ENCODE measurements at places on chromosomes 2 and 18.

- no peak for DNase-seq
- no peak overlapping the region for H3K4me3 ChIP-seq
- no peaks in the 10 kb centered on the region for H3K27me3 ChIP-seq
- no peaks in the 10 kb centered on the region for H3K4me1 ChIP-seq
- no peaks in the 10 kb centered on the region for H3K36me3 ChIP-seq
Observed at GRCh38 chr18:13437034-13437433, 218.5 kb downstream of the LDLRAD4 start.

GRCh38 chr18:48219810-48220499 lies 189.2 kb downstream of the ZBTB7C start:
- no peak overlapping the region for H3K27ac ChIP-seq
- no peak overlapping the region for H3K4me3 ChIP-seq
- DNase-seq = no peak

DNA sequence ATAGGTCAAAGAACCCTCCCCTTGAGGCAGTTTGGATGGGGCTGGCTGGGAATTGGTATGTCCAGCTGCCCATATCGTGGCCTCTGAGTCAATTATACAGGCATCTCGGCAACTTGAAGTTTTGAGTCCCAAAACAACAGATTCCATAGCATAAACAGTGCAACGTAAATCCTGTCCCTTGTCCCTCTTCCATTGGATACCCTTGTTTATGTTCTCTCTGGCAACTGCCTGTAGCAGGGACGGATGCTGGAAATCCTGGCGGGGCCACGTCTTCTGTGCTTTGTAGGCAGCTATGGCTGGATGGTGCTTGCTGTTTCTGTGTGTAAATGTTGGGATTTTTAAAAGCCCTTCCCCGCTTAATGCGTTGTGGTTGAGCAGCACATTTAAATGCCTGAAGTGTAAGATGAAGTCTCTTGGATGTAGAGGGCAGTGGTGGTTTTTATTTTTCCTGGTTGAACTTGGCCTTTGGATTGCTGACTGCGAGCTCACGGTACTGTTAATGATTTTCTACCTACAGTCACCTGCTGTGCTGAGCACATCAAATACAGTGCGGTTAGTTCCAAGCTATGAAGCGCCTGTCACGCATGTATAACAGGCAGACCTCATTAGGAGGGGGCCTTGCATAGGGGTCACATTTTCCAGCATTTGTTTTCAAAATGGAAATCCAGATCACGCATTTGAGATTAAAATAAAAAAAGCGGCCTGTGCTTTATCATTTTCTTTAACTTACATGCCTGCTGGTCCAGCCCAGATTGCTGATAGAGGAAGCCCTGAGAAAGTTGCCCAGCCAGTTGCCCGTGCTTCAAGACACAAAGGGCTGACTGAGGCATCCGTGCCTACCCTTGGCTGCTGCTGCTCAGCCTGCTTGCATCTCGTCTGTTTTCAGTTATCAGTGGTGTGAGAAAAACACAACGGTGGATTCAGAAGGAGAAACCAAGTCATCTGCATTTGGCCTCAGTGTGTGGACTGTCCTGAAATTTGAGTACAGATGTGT lies 84.7 kb downstream of the NEDD4L start:
- H3K27me3 ChIP-seq = no peaks in the 10 kb centered on the region
- H3K27ac ChIP-seq = no peak overlapping the region
- H3K4me3 ChIP-seq = no peak overlapping the region
- no peak for DNase-seq
- H3K36me3 ChIP-seq = no peaks in the 10 kb centered on the region

DNA sequence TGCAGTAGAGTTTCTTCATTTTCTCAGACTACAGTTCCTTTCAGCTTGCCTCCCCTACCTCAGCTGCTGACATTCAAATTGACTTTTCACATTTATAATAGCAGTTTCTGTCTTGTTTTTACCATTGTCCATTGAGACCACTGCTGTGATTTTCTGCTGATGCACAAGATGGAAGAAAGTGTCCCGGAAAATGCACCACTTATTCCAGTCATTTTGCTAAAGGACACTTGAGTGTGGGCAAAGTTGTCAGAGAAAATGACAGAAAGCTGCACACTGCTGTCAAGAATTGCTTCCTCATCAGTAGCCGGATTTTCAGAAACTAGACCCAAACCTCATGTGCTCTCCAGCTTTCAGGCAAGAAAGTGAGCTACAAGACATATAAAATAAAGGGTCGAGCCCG lies 546.2 kb upstream of the SETBP1 start:
- no peak overlapping the region for H3K4me3 ChIP-seq
- no peak for DNase-seq
- H3K27me3 ChIP-seq = no peaks in the 10 kb centered on the region
- H3K27ac ChIP-seq = no peak overlapping the region
- H3K36me3 ChIP-seq = no peaks in the 10 kb centered on the region
- H3K4me1 ChIP-seq = no peaks in the 10 kb centered on the region

DNA sequence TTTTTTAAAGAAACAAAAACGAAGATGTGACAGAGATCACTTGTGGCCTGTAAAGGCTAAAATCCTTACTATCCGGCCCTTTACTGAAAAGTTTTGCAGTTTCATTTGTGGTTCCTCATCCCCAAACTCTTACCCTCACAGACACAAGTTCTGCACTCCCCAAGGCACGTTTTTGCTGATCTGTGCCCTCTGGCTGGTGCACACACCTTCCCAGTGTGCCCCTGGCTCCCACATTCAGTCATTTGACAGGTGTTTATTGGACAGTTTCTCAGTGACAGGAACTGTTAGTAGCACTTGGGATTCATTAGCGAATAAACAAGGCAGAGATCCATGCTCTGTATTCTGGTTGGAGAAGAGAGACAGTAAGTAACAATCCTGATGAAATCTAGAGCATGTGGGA lies 22.8 kb downstream of the ZAP70 start:
- H3K27ac ChIP-seq = no peak overlapping the region
- peaks cover 4% of the 10 kb centered on the region for H3K4me1 ChIP-seq
- DNase-seq = no peak
- no peaks in the 10 kb centered on the region for H3K36me3 ChIP-seq
- no peaks in the 10 kb centered on the region for H3K27me3 ChIP-seq
- H3K4me3 ChIP-seq = no peak overlapping the region

DNA sequence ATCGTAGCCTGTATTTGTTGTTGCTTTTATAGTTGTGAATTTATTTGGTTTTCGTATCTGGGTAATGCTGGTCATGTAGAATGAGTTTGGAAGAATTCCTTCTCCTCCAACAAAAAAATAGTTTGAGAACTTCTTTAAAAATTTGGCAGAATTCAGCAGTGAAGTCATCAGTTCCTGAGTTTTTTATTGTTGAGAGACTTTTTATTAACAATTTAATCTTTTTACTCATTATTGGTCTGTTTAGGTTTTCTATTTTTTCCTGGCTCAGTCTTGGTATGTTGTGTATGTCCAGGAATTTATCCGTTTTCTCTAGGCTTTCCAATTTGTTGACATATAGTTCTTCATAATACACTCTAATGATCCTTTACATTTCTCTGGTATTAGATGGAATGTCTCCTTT lies 1613.3 kb upstream of the PIK3C3 start:
- no peaks in the 10 kb centered on the region for H3K36me3 ChIP-seq
- H3K4me1 ChIP-seq = no peaks in the 10 kb centered on the region
- H3K4me3 ChIP-seq = no peak overlapping the region
- DNase-seq = no peak
- H3K27ac ChIP-seq = no peak overlapping the region

- H3K4me3 ChIP-seq = peak overlapping the region; percentile 35
- DNase-seq = peak; percentile 23
- H3K27me3 ChIP-seq = no peaks in the 10 kb centered on the region
- no peak overlapping the region for H3K27ac ChIP-seq
- H3K36me3 ChIP-seq = no peaks in the 10 kb centered on the region
Observed at GRCh38 chr18:12059334-12060181, 34.1 kb upstream of the ANKRD62 start.

DNA sequence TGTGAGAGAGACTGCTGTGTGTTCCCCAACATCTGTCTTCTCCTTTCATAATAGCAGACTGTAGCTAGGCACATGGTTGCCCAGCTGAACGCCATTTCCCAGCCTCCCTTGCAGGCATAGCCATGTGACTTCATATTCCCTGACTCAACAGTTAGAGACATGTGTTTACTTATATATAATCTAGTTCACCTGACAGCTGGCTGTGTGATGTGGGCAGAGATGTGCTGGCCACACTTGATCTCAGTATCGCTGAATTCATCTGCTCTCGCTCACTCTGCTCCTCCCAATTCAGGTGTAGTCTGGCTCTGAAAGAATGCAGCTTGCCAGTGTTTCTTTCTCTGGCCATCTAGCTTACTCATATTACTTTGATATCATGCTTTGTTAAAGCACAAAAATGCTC lies 52.3 kb upstream of the SEC11C start:
- H3K27ac ChIP-seq = no peak overlapping the region
- no peaks in the 10 kb centered on the region for H3K4me1 ChIP-seq
- no peak overlapping the region for H3K4me3 ChIP-seq
- peaks cover 4% of the 10 kb centered on the region for H3K27me3 ChIP-seq
- DNase-seq = no peak
- H3K36me3 ChIP-seq = no peaks in the 10 kb centered on the region

GRCh38 chr2:2294183-2294690 lies 36.8 kb downstream of the MYT1L start:
- H3K27ac ChIP-seq = no peak overlapping the region
- no peaks in the 10 kb centered on the region for H3K36me3 ChIP-seq
- DNase-seq = no peak
- H3K4me3 ChIP-seq = no peak overlapping the region
- H3K4me1 ChIP-seq = no peaks in the 10 kb centered on the region

DNA sequence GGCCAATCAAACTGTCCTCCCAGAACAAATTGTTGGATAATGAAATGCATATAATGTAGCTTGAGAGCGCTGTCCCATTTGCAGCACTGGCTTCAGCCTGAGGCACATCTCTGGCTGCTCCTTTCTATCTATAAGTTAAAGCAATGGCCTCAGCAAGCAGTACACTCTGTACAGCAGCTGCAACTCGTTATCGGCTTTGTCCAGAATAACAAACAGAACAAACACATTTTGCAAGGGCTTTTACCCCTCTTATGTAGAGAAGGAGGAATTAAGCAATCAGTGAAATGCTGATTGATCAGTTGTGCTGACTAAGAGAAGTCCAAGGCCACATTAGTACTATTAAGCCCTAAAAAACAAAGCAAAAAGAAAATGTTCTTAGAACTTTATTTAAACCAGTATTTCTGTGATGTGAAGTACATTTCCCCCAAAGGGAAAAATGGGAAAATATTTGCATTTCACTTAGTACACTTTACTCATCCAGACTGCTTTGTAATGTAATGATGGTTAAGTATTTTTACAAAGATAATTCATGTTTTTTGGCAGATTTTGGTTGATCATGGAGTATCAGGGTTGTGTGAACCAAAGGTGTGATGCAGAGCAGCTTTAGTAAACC lies 15.0 kb upstream of the CPS1 start:
- H3K36me3 ChIP-seq = no peaks in the 10 kb centered on the region
- DNase-seq = no peak
- no peaks in the 10 kb centered on the region for H3K27me3 ChIP-seq

- H3K36me3 ChIP-seq = no peaks in the 10 kb centered on the region
- DNase-seq = no peak
- H3K27ac ChIP-seq = no peak overlapping the region
Observed at GRCh38 chr2:176455816-176456291, 186.6 kb downstream of the MTX2 start.

- no peak overlapping the region for H3K27ac ChIP-seq
- no peaks in the 10 kb centered on the region for H3K36me3 ChIP-seq
- no peaks in the 10 kb centered on the region for H3K4me1 ChIP-seq
- no peak for DNase-seq
- no peaks in the 10 kb centered on the region for H3K27me3 ChIP-seq
Observed at GRCh38 chr2:41716497-41716896, 331.3 kb upstream of the PKDCC start.

- H3K4me3 ChIP-seq = no peak overlapping the region
- H3K36me3 ChIP-seq = no peaks in the 10 kb centered on the region
- no peaks in the 10 kb centered on the region for H3K27me3 ChIP-seq
- H3K27ac ChIP-seq = no peak overlapping the region
Observed at GRCh38 chr2:147099845-147100244, 745.0 kb upstream of the ACVR2A start.

DNA sequence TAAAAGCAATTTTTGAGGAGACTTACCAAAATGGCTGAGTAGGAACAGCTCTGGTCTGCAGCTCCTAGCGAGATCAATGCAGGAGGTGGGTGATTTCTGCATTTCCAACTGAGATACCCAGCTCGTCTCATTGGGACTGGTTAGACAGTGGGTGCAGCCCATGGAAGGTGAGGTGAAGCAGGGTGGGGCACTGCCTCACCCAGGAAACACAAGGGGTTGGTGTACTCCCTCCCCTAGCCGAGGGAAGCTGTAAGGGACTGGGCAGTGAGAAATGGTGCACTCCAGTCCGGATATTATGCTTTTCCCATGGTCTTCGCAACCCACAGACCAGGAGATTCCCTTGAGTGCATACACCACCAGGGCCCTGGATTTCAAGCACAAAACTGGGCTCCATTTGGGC lies 419.0 kb downstream of the NUP35 start:
- H3K4me1 ChIP-seq = no peaks in the 10 kb centered on the region
- no peaks in the 10 kb centered on the region for H3K27me3 ChIP-seq
- H3K4me3 ChIP-seq = no peak overlapping the region
- H3K36me3 ChIP-seq = no peaks in the 10 kb centered on the region
- DNase-seq = no peak

DNA sequence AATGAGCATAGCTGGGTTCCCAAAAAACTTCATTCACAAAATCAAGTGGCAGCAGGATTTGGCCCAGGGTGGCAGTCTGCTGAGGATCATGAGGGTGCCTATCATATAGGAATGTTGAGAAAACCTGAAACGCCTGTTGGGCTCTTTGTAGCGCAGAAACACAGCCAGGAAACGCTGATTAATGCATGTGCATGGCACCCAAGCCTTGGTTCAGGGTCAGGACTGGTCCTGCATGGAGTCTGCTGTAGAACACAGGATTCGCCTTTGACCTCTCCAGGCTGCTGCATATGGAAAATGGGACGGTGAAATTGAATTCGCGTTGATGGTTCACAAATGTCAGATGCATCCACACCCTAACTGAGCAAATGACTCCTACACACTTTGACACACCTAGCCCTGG lies 227.9 kb upstream of the COPS8 start:
- H3K27me3 ChIP-seq = peaks cover 36% of the 10 kb centered on the region
- no peak overlapping the region for H3K27ac ChIP-seq
- no peak overlapping the region for H3K4me3 ChIP-seq
- H3K4me1 ChIP-seq = no peaks in the 10 kb centered on the region
- DNase-seq = no peak

- no peaks in the 10 kb centered on the region for H3K27me3 ChIP-seq
- H3K4me3 ChIP-seq = no peak overlapping the region
- no peaks in the 10 kb centered on the region for H3K36me3 ChIP-seq
Observed at GRCh38 chr2:65368468-65368867, 63.9 kb downstream of the SPRED2 start.

- H3K4me3 ChIP-seq = no peak overlapping the region
- H3K27me3 ChIP-seq = no peaks in the 10 kb centered on the region
- no peak overlapping the region for H3K27ac ChIP-seq
- H3K36me3 ChIP-seq = no peaks in the 10 kb centered on the region
- no peak for DNase-seq
- peaks cover 11% of the 10 kb centered on the region for H3K4me1 ChIP-seq
Observed at GRCh38 chr2:85736456-85737355, 17.1 kb upstream of the ATOH8 start.
